ENCODE measurements at places on chromosomes 16 and 17. TPM values are rescaled to one million over a fixed set of nuclear protein-coding genes. Genes with fewer than 3 reads are reported as not detected.

KRTAP4-4 gene
- total RNA-seq = not detected

NTN1 gene
- 0.32 TPM for total RNA-seq

ZNF747 gene
- total RNA-seq = 0.82 TPM

HOXB9 gene
- 22.8 TPM for total RNA-seq

CES1 gene
- not detected for total RNA-seq

Measured in A375 (cell line).